Activated gamma-delta T cell treated with Interleukin-2 at 50 U/mL for 16 hours (primary cell): ENCODE measurements at places on chromosomes 2 and 18.

DNA sequence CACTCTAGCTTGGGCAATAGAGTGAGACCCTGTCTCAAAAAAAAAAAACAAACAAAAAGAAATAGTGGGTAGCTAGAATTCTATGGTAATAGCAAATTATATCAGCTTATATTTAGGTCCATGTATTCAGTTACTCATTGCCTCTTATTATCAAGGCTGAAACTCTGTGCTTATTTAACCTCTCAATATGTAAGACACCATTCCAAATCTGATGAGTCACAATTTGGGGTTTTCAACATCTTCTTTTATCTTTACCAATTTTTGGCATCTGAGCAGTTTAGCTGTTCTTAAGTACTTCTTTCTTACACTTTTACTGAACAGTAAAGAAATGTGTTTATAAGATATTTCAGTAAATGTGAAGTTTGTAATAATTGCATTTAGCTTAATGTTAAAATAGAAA, 69.3 kb downstream of the TTC27 start:
- no peak for DNase-seq

- DNase-seq: no peak
Observed at GRCh38 chr2:236193026-236193425, 24.8 kb upstream of the GBX2 start.

GRCh38 chr2:199973703-199974102, 18.3 kb downstream of the MAIP1 start:
- DNase-seq: no peak

DNA sequence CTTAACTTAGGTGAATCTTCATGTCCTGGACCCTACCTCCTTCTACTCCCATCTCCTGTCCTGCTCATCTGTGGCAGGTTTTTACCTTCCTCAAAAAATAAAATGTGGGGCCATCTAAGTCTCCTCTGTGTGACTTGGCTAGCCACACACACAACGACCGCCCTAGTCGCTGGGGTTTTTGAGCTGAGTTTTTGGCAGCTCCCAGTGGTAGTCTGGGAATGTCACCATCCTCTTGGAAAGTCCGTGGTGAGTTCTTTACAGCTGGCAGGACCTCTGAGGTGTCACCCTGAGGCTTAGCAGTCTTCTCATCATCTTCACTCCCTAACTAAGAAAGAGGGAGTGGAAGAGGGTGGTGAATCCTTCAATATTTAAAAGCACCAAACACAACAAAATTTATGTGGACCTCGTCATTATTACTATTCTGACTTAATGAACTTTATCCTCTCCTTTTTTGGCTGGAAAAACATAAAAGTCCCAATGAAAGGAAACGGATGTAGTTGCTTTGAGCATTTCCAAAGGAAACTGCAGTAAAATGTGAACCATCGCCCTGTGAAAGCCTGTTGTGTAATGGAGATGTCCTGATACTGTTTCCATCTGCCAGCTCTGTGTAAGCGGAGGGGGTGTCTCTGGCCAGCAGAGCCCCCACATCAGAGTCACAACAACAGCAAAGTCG, 78.6 kb downstream of the VAPA start:
- no peak for DNase-seq

- no peak for DNase-seq
Observed at GRCh38 chr2:3463944-3464343, 55.4 kb downstream of the ADI1 start.

- DNase-seq: peak; percentile 67
Observed at GRCh38 chr2:46650556-46651001, 171.2 kb downstream of the TMEM247 start.

DNA sequence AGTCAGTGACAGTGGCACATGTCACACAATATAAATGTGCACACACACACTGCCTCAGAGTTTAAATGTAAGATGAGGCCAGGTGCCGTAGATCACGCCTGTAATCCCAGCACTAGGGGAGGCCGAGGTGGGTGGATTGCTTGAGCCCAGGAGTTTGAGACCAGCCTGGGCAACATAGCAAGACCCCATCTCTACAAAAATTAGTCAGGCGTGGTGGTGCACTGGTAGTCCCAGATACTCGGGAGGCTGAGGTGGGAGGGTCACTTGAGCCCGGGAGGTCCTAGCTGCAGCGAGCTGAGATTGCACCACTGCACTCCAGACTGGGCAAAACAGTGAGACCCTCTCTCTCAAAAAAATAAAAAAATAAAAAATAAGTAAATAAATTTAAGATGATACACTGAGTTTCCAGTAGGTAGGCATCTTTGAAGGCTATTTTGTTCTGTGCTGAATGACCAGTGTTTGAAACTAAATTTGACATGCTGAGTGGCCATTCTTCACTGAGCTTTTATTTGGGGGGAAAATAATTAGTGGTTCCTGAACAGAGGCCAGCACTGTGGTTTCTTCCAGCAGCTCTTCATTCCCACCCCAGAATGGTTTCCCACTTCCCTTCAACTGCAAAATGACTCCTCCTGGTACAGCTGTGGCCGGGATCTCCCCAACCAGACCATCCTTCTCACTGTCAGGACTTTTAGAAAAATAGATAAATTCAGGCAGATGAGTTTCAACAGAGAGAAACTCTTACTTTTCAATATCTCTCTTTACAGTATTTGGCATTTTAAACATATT, 44.9 kb downstream of the PSMG2 start:
- DNase-seq: no peak

GRCh38 chr18:53795610-53796009, 428.9 kb downstream of the MBD2 start:
- no peak for DNase-seq

- DNase-seq: no peak
Observed at GRCh38 chr2:112004253-112004645, 50.8 kb upstream of the TMEM87B start.

DNA sequence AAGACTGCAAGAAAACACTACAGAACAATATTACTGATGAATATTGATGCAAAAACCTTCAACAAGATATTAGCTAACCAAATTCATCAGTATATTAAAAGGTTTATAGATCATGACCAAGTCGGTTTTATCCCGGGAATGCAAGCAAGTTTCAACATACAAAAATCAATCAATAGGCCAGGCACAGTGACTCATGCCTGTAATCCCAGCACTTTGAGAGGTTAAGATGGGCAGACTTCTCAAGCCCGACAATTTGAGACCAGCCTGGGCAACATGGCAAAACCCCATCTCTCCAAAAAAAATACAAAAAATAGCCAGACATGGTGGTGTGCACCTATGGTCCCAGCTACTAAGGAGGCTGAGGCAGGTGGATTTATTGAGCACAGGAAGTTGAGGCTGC, 82.9 kb downstream of the FSIP2 start:
- no peak for DNase-seq

GRCh38 chr2:38522754-38523349, 79.9 kb downstream of the HNRNPLL start:
- no peak for DNase-seq

DNA sequence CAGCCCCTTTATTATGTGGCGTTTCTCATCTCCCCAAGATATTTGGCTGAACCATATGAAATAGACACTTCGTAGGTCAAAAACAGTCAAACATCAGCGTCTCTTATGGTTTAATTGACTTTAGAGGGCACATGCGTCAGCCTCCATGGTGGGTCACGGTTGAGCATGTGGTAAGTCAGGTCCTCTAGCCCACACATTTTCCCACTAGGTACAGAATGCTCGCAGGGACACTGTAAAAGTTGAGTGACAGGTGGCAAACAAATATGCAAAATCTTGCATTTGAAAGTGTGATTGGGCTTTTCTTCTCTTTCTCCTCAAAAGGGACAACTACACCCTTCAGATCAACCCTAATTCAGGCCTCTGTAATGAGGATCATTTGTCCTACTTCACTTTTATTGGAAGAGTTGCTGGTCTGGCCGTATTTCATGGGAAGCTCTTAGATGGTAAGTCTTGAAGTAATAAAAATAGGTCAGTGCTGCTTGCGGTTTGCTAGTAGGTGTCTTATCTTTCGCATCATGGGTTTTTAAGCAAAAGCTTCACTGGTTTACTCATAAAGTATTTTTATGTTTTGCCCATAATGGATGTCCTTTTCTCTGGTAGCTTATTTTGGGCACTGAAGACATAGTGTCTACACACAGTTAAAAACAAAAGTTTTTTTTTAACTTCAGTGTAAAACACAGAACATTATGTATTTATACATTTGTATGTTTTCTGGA, 261.3 kb downstream of the ALPK2 start:
- no peak for DNase-seq

- DNase-seq: no peak
Observed at GRCh38 chr2:114192362-114192761, 250.1 kb upstream of the DPP10 start.
